ENCODE measurements at places on chromosomes 12 and 14.

GRCh38 chr12:98439981-98440581 is 75.3 kb upstream of the TMPO start:
- DNase-seq = no peak

GRCh38 chr14:50774542-50775267 is 56.3 kb downstream of the NIN start:
- DNase-seq = no peak

DNA sequence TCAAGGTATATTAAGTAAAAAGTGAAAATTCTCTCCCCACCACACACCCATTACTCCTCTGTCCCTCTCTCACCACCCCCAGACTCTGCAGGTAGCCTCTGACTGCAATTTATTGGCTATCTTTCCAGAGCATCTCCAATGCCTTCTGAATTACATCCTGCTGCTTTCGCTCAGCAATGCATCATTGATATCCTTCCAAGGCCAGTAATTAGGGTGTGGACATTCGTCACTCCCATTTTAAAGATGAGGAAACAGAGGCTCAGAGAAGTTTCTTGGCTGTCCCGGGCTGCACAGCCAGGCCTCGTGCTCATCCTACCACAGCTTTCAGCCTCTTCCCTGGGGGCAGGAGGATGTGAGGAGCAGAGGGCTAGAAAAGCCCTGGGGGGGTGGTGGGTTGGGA is 23.6 kb upstream of the PGF start:
- DNase-seq = no peak

DNA sequence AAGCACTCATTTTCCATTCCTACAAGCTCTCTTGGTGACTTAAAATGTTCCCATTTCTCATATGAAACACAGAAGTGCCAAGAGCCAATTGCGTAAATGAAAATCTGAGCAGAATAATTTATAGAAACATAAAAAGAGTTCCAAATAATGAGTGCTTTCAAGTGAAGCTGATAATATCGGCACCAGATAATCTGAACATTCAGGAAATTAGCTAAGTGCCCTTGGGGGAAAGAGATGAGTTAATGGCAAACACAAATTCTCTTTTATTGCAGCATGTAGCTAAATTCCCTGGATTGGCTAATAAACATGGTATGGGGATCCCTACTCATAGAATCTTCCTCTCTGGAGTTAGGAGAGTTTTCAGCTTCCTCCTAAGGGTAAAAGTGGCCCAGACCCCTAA is 46.7 kb downstream of the DAD1 start:
- no peak for DNase-seq

- no peak for DNase-seq
These were observed 69.2 kb upstream of the ARID2 start for GRCh38 chr12:45660330-45660729.
